Hair follicle dermal papilla cell (primary cell): ENCODE measurements at places on chromosomes 5 and 9. TPM values are rescaled to one million over a fixed set of nuclear protein-coding genes. Genes with fewer than 3 reads are reported as not detected.

The NMUR2 gene
- total RNA-seq = not detected in 2 replicates

The MYORG gene
- 0.97 and 1.1 TPM in 2 replicates for total RNA-seq

The IFNB1 gene
- not detected in 2 replicates for total RNA-seq

The ANKRD33B gene
- 3.4 and 7.0 TPM in 2 replicates for total RNA-seq

The SPAAR gene
- total RNA-seq = not detected in 2 replicates

The GPR150 gene
- under 0.01 and 0.12 TPM in 2 replicates for total RNA-seq

The RIMOC1 gene
- total RNA-seq = 28.9 and 32.0 TPM in 2 replicates

The KIF2A gene
- total RNA-seq = 46.4 and 55.8 TPM in 2 replicates

The OBP2B gene
- total RNA-seq = not detected in 2 replicates

The TOR4A gene
- total RNA-seq = 4.9 and 6.8 TPM in 2 replicates

The CACNA1B gene
- total RNA-seq = under 0.01 TPM in 2 replicates

The NFIB gene
- 7.8 and 13.7 TPM in 2 replicates for total RNA-seq

The UNC13B gene
- 29.1 and 29.2 TPM in 2 replicates for total RNA-seq

The SHISAL2B gene
- total RNA-seq = not detected in 2 replicates

The IGFBPL1 gene
- 0.24 and 0.49 TPM in 2 replicates for total RNA-seq

The IRGM gene
- not detected in 2 replicates for total RNA-seq

The CCNO gene
- 0.16 TPM in 1 of 2 replicates, not detected in the other for total RNA-seq

The EQTN gene
- 0.16 TPM in 1 of 2 replicates, not detected in the other for total RNA-seq

The SURF2 gene
- 8.8 and 11.1 TPM in 2 replicates for total RNA-seq

The IFNA21 gene
- not detected in 2 replicates for total RNA-seq

The NUDT12 gene
- 8.4 and 11.4 TPM in 2 replicates for total RNA-seq

The UBE2B gene
- total RNA-seq = 13.0 and 17.7 TPM in 2 replicates

The ADGRD2 gene
- not detected in 2 replicates for total RNA-seq
